Activated CD4-positive, alpha-beta T cell treated with anti-CD3 and anti-CD28 coated beads, Interleukin-2, amount 10 ng/mL, durations not matched to agents 24 days and 14 days (primary cell): ENCODE measurements at places on chromosomes 7 and 10. TPM values are rescaled to one million over a fixed set of nuclear protein-coding genes. Genes with fewer than 3 reads are reported as not detected.
A peak's percentile ranks its signal among the peaks of the same experiment; 100 is the strongest.

The IDI2 gene
- total RNA-seq, result not detected in 2 replicates

The CALHM2 gene
- 14.0 and 17.5 TPM in 2 replicates for total RNA-seq

The INMT gene
- total RNA-seq, result not detected in 2 replicates

The TMEM273 gene
- total RNA-seq, result 34.3 and 36.4 TPM in 2 replicates

The HOXA1 gene
- 0.09 and 0.16 TPM in 2 replicates for total RNA-seq

The CNPY1 gene
- not detected in 2 replicates for total RNA-seq

The PLAU gene
- total RNA-seq, result 0.57 and 0.72 TPM in 2 replicates

The HSPB1 gene
- 112 and 117 TPM in 2 replicates for total RNA-seq

The PSMG3 gene
- 58.0 and 58.5 TPM in 2 replicates for total RNA-seq

The TMEM236 gene
- 0.02 and 0.05 TPM in 2 replicates for total RNA-seq

The ZNF316 gene
- total RNA-seq, result 28.8 and 29.4 TPM in 2 replicates

- DNase-seq, result no peak
These were observed 80.9 kb downstream of the SHH start for GRCh38 chr7:155731380-155731779.

DNA sequence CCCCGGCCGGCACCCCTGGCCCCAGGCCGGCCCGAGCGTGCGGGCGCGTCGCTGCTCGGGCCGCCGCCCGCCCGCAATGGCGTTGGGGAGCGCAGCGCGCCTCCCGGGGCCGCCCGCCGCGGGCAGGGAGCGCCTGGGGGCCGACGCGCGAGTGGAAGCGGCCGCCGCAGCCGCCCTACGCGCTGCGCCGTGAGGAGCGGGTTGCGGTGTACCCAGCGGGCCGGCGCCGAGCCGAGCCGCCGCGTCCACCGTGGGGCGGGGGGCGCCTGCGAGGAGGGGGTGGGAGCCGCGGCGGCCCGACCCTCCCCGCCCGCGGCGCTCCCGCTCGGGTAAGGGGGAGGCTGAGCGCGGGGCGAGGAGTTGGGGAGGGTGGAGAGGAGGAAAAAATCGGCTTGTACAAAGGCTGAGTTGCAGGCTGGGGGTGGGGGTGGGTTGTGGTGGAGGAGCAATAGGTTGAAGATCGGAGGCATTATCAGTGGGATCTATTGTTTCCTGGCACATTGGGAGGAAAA lies 473 bp downstream of the PPP1R9A start:
- DNase-seq, result no peak

- no peak for DNase-seq
These were observed 40.7 kb upstream of the GJD4 start for GRCh38 chr10:35564341-35564968.

DNA sequence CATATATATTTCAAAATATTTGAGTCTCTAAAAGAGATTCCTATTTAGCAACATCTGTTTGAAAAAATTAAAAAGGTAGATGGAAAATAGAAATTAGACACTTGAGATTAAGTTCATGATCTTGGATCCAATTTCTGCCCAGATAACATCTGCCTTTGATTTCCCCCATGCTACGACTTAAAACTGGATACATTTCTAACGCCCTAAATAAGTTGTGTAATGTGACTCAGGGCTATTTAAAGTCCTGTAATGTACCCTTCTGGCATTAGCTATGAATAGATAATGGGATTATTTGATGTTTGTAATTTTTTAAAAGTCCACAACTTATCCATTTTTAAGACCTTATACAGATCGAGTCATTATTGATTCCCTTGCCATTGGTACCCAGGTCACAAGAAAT lies 23.4 kb downstream of the CFAP43 start:
- no peak for DNase-seq

GRCh38 chr10:104037261-104037951 lies 48.3 kb downstream of the COL17A1 start:
- DNase-seq, result no peak

DNA sequence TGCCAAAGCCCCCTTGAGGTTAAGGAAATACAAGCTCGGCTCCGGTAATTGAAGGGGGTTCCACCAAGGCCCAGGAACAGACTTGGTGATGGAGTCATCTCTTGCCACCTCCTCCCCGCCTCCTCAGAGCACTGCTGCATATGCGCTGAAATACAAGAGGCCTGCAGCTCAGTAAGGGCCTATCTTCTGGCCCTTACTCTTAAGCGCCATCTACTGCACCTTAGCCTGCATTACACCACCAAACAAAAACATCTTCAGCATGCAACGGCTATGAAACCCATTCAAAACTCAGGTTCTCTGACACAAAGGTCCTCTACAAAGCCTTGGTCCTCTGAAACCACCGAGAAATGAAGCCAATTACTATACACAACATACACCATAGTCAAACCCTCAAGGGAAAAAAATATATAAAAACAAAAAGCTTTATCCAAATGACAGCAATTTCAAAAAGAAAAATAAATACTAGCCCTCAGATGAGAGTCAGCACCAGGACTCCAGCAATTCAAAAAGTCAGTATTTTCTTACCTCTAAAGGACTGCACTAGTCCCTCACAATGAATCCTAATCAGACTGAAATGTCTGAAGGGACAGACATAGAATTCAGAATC lies 176.8 kb upstream of the TBX20 start:
- DNase-seq, result no peak

DNA sequence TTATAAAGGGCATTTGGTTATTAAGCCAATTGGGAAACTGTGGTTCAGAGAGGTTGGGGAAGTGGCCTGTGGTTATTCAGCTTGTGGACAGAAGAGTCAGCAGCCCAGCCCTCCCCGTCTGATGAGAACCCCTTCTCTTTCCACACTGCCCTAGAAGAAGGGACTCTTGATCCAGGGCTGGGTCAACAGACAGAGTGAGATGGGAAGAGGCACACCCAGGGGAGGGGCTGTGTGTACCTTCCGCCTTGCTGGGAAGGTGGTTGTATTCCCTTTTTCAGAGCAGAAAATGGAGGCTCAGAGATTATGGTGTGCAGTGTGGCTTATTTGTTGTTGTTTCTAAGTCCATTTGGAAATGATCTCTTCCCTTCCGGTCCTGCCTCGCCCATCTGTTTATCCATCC lies 103.4 kb downstream of the GRK5 start:
- no peak for DNase-seq

DNA sequence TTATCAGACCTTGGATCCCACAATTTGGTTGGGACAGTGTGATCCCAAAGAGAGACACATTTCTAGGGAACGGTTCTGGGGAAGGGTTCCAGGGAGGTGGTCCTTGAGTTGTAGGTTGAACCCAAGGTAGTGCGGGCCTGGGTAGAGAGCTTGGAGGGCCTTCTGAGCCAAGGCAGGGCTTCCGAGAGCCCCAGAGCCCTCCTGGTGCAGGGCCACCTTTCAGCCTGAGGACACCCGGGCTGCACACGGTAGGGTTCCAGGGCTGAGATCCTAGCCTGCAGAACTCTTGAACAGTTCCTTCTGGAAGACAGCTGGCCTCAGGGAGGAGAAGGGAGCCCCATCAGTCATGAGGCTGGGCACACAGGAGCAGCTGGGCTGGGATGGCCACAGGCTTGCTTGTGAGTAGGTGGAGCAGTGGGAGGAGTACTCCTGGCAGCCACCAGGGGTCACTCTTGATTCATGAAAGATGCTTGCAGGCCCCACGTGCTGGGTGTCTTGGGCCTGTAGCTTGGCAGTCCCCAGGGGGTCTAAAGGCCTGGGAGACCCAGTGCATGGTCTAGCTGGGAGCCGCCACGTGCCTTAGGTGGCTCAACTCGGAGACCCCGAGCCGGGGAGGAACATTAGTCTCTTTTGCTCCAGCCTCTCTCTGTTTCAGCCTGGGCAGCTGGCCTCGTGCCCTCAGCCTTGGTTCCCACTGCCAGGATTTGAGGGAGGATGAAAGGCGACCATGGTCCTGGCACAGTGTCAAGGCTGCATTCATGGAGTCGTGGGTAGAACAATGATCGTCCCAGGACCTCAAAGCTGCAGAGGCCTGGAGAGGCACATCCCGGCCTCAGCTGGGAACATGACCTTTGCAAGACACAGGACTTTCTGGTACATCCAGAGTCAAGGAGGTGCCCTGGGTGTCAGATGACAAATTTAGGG lies 381.6 kb downstream of the TYW1 start:
- peak; percentile 85 for DNase-seq

- no peak for DNase-seq
These were observed 109.0 kb upstream of the KLF6 start for GRCh38 chr10:3893901-3894563.

- DNase-seq, result no peak
These were observed 62.9 kb downstream of the GRM8 start for GRCh38 chr7:127189886-127190285.

- no peak for DNase-seq
These were observed 2.3 kb upstream of the PNPLA8 start for GRCh38 chr7:108528183-108528712.

- DNase-seq, result no peak
These were observed 131.3 kb downstream of the ICA1 start for GRCh38 chr7:8130663-8131062.

- DNase-seq, result no peak
These were observed 76.6 kb downstream of the GLRX3 start for GRCh38 chr10:130212746-130213145.

- DNase-seq, result no peak
These were observed 29.6 kb upstream of the FAM20C start for GRCh38 chr7:162632-163297.

DNA sequence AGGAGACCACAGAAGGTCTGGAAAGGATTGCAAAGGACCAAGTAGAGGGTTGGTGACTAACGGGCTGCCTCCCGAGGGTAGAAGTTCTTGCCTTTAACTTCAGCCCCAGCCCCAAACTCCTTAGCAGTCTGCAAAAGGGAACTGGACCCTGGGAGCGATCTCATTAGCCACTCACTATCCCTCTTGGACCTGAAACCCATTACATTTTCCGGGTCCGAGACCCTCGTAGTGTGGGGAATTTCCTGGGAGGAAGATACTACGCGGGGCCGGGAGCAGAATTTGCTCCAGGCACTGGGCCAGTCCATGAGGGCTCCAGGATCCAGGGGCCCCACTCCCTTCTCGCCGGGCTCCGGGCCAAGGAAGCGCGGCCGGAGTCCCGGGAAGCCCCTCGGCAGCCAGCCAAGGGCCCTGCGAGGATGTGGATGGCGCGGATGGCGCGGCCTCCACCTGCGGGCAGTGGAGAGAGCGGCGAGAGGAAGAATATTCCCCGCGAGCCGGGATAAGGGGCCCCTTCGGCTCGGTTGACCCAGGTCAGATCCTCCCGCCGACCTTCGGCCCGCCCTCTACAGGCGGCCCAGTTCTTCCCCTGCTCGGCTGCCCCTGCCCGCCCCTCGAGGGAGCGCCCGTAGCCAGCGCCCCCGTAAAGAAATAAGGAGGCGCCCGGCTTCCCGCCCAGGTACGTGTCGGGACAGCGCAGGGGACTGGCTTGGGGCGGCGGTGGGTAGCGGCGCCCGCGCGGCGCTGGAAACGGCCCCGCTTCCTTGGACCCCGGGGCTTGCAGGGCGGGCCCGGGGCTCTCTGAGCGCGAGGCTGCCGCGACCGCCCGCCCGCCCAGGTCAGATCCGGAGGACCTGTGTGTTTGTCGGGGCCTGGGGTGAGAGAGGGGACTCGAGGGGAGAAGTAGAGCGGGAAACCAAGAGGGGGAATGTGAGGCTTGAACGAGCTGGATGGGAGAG lies at the start of gene MYO3A:
TSS of gene MYO3A (plus strand) at position 577 of the 956 bp plus-strand sequence. CDS start 17,882 bp downstream, outside the sequence.
- DNase-seq, result no peak

GRCh38 chr10:96764425-96765060 lies 44.2 kb upstream of the PIK3AP1 start:
- no peak for DNase-seq

- peak; percentile 88 for DNase-seq
These were observed 783 bp downstream of the ANLN start for GRCh38 chr7:36390199-36391090.

GRCh38 chr7:95690367-95690947 lies 81.9 kb upstream of the DYNC1I1 start:
- peak; percentile 64 for DNase-seq
